MM.1S (cell line): ENCODE measurements at places on chromosomes 13 and 19.

GRCh38 chr13:23268441-23268840, 87.7 kb downstream of the SGCG start:
- DNase-seq = peak; percentile 7

DNA sequence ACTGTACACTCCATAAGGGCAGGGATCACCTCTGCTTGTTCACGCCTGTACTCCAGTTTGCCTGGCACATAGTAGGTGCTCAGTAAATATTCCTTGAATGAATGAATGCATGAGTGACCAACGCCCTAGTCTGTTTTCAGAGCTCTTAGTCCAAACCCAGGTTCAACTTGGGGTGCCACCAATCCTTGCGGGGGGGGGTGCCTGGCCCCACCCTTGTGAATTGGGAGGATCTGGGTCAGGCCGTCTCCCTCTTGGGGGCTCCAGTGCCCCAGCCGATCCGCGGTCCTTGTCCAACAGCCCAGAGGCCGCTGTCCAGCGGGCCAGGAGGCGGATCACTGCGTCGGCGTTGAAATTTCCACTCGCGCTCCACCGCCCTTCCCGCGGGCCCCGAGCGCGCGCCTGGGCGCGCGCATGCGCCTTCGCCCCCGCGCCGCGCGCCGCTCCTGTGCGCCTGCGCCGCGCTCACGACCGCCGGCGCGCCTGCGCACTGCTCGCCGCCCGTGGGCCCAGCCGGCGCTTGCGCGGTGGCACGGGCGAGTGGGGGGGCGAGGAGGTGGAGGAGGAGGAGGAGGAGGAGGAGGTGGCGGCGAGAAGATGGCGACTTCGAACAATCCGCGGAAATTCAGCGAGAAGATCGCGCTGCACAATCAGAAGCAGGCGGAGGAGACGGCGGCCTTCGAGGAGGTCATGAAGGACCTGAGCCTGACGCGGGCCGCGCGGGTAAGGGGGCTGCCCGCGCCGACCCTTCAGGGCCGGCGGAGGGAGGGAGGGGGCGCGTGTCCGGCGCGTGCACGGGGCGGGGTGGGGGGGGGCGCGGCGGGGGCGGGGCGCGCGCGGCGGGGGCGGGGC, at the start of gene CRTC1:
Gene CRTC1 (plus strand): TSS at position 572 of the 849 bp plus-strand sequence. CDS start 23 bp downstream, at position 595.
- DNase-seq = peak; percentile 89

DNA sequence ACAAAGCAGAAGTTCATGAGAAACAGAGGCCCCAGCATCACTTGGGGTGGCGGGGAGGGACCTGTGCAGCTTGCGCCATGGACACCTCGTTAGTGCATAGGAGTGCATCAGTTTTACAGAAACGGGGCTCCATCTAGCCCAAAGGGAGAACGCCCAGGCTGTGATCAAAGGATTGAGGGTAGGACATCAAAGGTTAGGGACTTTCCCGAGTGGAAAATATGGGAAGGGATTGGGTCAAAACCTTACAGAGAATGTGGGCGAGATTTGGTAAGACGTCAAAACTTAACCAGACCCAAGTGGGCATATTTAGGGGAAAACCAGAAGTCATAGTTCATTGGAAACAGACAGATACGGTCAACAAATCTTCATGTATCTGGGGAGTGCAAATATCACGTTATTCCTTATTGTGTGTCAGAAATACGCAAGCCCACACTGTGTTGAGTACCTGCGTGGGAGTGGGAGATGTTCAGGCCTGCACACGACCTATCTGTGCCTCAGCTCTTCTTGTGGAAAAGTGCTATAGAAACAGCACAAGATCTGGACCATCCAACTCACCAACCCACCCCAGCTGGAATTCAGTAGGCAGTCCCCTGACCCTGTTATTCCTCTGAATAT, 9.4 kb upstream of the GRAMD1A start:
- no peak for DNase-seq

DNA sequence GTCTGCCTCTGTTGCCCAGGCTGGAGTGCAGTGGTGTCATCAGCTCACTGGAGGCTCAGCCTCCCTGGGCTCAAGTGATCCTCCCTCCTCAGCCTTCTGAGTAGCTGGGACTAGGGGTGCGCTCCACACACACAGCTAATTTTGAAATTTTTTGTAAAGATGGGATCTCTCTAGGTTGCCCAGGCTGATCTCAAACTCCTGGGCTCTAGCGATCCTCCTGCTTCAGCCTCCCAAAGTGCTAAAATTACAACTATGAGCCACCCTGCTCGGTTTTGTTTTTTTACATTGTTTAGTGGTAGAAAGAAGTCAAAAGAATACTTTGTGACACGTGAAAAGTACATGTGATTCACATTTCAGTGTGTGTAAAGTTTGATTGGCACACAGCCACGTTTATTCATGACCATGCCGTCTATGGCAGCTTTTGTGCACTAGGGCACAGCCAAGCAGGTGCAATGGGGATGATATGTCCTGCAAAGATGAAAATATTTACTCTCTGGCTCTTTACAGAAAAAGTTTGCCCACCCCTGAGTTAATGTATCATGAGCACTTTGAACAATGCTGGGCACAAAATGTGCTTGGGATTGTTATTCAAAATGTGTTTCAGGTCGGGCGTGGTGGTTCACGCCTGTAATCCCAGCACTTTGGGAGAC, 16.2 kb upstream of the NFIC start:
- DNase-seq = no peak

DNA sequence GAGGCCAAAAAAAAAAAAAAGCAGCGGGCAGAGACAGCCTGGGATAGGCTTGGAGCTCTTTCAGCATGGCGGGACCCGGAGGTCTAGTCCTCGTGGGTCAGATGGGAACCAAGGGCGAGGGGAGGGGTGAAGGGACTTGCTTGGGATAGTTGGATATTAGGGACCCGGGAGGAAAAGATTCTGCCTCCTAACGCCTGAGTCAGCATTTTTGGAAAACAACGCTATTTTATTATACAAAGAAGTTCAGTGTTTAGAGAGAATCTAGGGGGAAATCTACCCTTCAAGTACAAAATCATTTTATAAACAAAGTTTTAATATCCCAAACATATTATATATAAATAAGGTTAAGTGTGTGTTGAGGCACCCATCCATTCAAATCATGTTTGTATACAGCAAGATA, 156.7 kb downstream of the ZNF536 start:
- no peak for DNase-seq

- DNase-seq = no peak
These were observed 443.1 kb upstream of the SPRY2 start for GRCh38 chr13:80783926-80784565.

- DNase-seq = no peak
These were observed 3.0 kb upstream of the RASL11A start for GRCh38 chr13:27267596-27267995.

DNA sequence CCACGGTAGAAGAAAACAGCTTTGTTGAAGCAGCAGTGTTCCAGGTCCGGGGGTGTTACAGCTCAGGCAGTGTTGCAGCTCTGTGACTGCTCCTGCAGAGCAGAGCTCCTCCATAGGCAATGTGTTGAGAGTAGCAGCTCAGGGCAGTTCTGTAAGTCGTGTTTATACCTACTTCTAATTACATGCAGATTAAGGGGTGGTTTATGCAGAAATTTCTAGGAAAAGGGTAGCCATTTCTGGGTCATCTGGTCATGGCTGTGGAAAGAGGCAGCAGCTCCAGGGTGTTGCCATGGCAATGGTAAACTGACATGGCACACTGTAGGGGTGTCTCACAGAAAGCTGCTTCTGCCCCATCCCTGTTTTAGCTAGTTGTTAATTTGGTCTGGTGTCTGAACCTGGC, 316.4 kb downstream of the GPC5 start:
- no peak for DNase-seq

DNA sequence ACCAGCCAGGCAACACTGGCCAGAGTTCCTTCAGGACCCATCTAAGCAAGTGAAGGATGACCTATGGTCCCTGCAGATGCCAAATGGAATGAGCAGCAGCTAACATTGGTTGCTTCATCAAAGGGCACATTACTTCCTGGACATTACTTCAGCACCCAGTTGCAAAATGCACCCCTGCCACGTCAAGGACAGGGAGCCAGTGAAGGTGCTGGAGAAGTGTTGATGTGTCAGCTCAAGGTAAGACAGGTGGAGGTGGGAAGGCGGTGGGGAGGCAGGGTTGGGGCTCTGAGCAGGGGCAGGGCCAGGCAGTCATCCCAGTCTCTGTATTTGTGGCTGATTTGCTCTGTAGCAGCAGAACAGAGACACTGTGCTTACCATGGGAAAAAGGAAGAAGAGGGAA, 14.6 kb downstream of the CSNK1A1L start:
- DNase-seq = no peak

- no peak for DNase-seq
These were observed 20.0 kb downstream of the SIN3B start for GRCh38 chr19:16849168-16849567.

DNA sequence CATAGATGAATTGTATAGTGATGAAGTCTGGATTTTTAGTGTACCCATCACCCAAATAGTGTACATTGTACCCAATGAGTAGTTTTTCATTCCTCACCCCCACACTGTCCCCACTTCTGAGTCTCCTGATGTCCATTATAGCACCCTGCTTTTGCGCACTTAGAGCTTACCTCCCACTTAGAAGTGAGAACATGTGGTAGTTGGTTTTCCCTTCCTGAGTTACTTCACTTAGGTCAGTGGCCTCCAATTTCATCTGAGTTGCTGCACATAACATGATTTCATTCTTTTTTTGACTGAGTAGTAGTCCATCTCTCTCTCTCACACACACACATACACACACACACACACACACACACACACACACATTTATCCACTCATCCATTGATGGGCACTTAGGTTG, 43.2 kb upstream of the ALOX5AP start:
- DNase-seq = no peak
